SK-N-SH treated with all-trans-retinoic acid at 6 μM for 48 hours (cell line): ENCODE measurements at places on chromosomes 1 and 21.

DNA sequence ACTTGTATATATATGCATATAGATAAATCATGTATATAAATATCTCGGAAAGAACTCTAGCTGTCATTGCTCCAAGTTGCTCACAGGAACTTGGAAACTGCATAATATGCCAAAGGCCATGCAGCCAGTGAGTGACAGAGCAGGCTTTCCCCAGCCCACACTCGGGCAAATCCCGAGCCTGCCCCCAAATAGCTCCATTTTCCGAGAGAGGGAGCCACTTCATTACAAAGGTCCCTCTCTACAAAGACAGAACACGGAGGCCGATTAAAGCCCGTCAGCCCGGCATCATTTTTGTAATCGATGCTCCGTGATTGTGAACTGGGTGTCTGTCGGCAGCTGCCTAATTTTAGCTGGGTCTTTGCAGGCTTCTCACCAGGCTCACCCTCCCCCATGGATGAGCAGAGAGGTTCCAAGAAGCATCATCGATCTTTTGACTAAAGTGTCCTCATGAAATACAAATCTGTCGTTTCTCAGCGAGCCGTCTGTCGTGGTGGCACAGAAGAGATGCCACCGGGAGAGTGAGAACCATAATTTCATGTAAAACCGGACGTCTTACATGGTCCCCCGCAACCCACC is 663.9 kb downstream of the PTPRU start:
- ATAC-seq = no peak

- ATAC-seq = no peak
These were observed 5.8 kb downstream of the PLA2G2A start for GRCh38 chr1:19973616-19974015.

DNA sequence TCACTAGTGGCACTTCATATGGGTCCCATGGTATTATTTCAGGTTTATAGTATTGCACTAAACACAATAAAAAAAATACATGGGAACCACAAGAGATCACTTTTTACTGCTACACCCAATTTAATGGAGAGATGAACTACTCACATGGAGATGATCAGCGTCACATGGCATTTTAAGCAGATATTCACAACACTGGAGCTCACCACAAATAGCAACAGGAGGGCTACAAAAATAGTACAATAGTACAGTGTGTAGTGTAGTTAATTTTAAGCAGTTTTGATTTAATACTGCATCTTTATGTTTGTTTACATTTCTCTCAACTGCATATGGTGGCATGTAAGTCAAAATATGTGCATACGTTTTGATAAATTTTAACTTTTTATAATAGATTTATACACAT is 31.0 kb downstream of the SNX7 start:
- ATAC-seq = no peak

DNA sequence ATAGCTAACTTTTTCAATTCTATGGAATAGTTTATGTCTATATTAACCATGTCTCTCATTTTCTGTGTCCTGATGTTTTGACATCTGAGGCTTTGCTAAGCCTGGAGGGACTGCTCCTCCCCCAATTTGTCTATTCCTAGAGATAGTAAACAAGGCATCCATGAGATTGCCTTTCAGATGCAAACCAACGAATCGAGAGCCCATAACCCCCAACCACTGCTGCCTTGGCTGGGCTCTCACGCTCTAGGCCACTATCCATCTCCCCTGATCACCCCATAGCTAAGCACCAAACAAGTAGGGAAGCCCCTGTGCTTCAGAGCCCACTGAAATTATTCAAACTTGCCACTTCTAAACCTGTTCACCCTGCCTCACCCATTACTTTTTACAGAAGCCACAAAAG is 437.7 kb downstream of the SETD4 start:
- no peak for ATAC-seq

GRCh38 chr1:153072806-153073726 is 1.7 kb upstream of the SPRR2B start:
- ATAC-seq = no peak

DNA sequence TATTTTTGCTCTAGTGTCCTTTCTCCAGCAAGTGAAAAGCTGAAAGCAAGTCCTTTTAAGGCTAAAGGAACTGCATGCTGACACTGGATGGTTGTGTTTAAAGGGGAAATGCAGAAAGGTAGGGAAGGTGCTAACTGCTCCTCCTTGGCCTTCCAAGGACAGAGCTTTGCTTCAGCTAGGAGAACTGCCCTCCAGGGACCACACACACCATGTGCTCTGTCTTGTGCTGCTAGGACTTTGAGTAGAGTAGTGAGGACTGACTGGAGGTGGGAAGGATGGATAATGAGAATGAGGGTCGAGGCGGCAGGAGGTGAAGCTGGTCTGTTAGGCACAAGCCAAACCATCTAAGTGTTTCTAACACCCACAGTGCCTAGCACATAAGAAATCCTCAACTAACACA is 77.9 kb downstream of the WDR3 start:
- ATAC-seq = no peak

- ATAC-seq = no peak
These were observed 411.4 kb upstream of the DEPDC1 start for GRCh38 chr1:68908316-68908715.

DNA sequence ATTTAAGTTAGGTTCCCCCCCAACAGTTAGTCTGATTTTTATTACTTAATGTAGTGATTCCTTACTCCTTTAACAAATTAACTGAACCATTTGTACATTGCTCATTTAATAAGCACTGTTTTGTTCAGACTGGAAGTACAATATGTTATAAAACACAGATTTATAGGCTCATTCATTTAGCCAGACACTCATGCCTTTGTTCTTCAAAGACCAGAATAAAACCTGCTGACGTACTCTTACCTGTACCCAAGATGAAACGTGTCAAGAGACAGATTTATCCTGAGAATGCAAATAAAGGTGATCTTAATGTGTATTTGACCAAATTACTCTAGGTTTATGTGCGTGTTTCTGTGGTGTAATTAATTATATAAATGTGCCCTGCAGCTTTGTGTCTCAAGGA is 92.8 kb downstream of the INTS7 start:
- ATAC-seq = no peak

DNA sequence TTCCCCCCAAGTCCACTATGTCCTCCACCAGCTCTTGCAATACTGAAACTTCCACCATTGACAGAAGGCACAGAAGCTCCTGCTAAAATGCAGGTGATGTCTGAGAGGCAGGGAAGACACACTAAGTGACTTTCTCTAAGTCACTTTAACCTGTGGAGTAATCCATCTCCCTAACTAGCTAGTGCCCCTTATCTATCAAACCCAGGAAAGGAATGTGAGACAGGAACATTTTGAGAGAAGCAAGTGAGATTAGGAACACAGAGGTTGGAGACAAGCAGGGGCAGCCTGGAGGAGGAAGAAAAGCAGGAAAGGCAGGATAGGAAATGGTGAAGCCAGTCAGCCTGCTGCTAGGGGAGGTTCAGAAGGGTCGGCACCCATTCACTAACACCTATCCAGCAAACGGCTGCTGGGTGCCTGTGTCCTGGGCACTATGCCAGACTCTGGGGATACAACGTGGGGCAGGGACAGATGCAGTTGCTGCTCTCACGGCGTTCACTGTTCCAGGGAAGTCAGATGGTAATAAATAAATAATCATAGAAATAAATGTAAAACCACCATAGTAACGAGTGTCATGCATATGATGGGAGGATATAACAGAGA is 7.0 kb downstream of the GPA33 start:
- no peak for ATAC-seq

DNA sequence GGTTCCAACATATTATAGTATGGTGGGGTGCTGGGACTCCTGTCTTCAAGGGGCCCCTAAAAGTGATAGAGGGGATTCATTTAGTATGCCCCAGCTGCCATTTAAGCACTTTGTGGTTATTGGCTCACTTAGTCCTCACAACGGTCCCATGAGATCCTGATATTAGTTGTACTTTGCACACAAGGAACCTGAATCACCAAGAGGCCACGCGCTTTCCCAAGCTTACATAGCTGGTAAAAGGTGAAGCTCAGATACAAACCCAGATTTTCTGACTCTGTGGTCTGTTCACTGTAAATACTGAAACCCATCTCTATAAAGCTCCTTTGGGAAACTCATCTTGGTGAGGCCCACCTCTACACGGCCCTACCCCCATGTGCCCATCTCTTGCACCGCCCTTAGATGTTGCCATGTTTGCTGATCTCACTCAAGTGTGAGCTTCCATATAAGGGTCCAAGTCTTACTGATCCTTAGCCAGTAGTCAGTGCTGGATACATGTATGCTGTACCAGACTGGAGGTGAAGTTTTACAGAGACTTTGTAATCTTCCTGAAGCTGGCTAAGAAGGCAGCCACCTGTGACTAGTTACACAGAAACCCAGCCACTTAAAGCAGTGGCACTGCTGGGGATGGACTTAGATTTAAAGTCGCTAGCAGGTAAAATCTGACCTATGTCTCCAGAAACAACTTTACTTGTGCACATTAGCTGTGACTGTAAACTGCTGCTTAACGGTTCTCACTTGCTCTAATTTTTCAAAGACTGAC is 124.4 kb upstream of the HOOK1 start:
- ATAC-seq = no peak

DNA sequence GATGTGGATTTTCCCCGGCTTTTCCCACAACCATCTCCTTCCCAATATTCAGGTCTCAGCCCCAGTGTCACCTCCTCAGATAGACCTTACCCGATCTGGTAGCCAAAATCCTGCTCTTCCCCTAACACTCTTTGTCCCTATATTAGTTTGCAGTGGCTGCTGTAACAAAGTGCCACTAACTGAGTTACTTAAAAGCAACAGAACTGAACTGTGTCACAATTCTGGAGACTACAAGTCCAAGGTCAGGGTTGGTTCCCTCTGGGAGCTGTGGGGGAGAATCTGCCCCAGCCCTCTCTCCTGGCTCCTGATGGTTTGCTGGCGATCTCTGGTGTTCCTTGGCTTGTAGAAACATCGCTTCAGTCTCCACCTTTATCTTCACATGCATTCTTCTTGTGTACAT is 64.0 kb downstream of the NENF start:
- ATAC-seq = no peak
